IgD-negative memory B cell (primary cell): ENCODE measurements at places on chromosomes 4 and X. TPM values are rescaled to one million over a fixed set of nuclear protein-coding genes. Genes with fewer than 3 reads are reported as not detected.

ANK2 gene
- not detected for polyA plus RNA-seq

CENPVL1 gene
- polyA plus RNA-seq: not detected

FHL1 gene
- 10.7 TPM for polyA plus RNA-seq

SMIM10L2A gene
- polyA plus RNA-seq: 0.05 TPM

AWAT2 gene
- not detected for polyA plus RNA-seq

PDE6B gene
- polyA plus RNA-seq: 16.6 TPM

ODAM gene
- not detected for polyA plus RNA-seq
